Cortex of kidney (tissue), 1 donor: ENCODE measurements at places on chromosomes 7 and 10.

DNA sequence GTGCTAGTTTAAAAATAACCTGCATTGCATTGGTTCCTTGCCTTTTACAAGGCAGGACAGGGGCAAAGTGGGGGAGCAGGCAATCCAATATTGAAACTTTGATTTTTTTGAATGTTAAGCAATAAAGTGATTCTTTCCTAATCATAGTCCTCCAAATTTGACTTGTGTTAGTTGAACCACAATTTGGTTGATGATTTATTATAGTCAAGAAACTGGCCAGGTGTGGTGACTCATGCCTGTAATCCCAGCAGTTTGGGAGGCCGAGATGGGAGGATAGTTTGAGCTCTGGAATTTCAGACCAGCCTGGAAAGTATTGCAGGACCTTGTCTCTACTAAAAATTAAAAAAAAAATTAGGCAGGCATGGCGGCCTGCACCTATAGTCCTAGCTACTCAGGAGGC is 27.9 kb upstream of the ABLIM1 start:
- DNase-seq, result no peak

DNA sequence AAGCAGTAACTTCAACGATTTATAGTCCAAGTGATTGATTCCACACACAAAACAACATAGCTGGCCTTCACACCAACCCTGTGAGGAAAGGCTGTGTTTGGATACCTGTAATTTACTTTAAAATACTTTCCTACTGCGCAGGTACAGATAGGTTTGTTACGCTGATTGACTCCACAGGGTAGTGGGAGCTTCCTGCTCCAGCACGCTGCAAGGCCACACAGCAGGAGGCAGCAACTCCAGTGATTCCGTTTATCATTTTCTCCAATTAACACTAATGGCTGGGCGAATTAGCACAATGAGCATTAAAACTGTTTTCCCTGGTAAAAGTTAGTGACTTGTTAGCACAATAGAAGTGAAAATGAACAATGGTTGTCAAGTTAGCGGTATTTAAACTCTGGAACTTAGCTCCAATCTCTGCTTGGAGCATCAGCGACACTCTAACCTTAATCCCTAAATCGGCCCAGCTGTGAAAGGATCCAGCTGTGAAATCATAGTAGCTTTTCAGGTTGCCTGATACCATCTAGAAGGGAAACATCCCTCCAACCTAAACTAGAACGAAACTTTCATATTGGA is 959 bp downstream of the DCLRE1C start:
- DNase-seq, result no peak

- DNase-seq, result no peak
Measured at GRCh38 chr7:101712652-101713051, 83.6 kb upstream of the MYL10 start.

GRCh38 chr7:33458581-33458980 is 329.2 kb downstream of the BBS9 start:
- no peak for DNase-seq

GRCh38 chr7:128116740-128117139 is 85.5 kb upstream of the LRRC4 start:
- DNase-seq, result no peak

DNA sequence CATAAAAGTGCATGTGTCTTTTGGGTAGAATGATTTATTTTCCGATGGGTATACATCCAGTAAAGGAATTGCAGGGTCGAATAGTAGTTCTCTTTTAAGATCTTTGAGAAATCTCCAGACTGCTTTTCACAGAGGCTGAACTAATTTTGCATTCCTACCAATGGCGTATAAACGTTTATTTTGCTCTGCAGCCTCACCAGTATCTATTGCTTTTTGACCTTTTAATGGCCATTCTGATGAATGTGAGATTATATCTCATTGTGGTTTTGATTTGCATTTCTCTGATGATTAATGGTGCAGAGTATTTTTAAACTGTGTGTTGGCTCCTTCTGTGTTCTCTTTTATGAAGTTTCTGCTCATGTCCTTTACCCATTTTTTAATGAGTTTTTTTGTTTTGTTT is 1020.1 kb downstream of the NXPH1 start:
- DNase-seq, result no peak

- no peak for DNase-seq
Measured at GRCh38 chr10:22666287-22667092, 47.9 kb downstream of the PIP4K2A start.

GRCh38 chr7:65438598-65438997 is 64.9 kb downstream of the ZNF92 start:
- no peak for DNase-seq

DNA sequence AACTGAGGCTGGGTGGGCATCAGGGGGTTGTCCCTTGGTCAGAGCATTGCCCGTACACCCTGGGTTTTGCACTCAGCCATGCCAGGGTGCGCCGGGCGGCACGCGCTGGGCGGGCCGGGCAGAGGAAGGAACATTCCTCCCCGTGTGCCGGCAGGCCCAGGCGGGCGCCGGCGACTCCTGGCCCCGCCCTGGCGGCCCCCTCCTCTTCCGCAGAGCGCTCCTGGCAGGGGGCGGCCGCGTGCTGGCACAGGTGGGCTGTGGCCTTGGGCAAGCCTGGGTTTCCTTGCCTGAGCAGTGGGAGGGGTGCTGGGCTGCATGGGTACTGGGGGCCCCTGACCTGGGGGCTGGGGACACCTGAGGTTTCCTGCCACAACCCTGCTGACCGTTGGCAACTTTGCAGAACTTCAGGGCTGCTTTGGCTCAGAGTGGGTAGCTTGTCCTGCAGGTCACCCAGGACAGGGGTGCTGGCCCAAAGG is 3.9 kb downstream of the LFNG start:
- DNase-seq, result no peak

DNA sequence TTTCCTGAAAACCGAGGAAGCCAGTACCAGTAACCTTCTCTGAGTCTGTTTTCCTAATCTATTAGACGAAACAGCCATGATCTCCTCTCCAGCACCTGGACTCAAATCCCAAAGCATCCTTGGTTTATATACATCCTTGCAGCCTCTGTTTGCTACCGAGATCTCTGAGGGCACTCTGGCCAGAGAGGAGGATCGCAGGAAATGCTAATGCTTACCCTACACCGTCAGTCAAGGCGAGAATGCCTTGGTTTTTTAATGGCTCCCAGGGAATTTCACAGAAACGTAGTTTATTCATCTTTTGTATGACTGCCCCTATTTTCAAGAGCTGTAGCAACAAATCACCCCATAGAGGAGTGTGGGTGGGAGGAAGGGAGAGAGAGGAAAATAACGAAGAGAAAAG is 91.5 kb upstream of the CALN1 start:
- DNase-seq, result no peak

DNA sequence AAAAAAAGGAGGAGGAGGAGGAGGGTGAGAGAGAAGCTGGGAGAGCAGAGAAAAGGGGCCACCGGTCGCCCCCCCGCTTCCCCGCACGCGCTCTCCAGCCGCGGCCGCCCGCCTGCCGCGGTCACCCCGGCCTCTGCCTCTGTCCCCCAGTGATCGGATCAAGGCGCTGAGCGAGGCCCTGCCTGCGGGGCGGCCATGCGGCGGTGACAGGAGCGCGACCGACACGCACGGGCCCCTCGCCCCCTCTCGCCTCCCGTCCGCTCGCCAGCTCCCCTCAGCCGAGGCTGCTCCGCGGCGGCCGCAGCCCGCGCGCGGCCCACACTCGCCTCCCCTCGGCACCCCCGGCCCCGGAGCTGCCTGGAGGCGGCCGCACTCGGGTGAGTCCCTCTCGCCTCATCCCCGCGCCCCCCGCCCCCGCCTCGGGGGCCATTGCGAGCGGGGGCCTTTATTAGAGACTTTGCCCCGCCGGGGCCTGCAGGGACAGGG is at the start of gene GTF2I:
Gene GTF2I (plus strand): TSS at position 27 of the 486 bp plus-strand sequence. CDS start 31,411 bp downstream, outside the sequence.
- no peak for DNase-seq

DNA sequence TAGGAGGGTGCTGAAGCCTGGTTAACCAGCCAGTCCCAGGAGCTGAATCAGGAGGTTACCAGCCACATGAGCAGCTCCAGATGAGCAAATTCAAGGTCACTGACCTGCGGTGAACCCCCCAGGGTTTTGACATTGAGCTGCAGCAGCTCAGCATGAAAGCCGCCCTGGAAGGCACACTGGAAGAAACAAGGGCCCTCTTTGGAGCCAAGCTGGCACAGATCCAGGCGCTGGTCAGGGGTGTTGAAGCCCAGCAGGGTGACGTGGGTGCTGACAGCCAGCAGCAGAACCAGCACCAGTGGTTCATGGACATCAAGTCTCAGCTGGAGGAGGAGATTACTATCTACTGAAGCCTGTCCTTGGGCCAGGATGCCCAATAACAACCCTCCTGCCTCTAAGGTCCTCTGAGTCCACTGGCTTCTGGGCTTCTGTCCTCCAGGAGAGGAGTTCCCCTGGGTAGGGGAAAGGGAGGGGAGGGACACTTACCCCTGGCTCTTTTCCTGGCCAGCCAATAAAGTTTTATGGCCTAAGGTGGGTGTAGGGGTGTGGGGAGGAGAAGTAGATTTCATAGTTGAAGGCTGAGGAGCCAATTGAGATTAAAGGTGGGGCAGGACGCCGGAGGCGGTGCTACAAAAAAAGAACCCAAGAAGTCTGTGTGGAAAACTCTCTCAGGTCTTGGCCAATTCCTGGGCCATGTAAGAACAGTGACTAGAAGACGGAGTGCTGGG is 29.4 kb upstream of the ATOH7 start:
- DNase-seq, result no peak

DNA sequence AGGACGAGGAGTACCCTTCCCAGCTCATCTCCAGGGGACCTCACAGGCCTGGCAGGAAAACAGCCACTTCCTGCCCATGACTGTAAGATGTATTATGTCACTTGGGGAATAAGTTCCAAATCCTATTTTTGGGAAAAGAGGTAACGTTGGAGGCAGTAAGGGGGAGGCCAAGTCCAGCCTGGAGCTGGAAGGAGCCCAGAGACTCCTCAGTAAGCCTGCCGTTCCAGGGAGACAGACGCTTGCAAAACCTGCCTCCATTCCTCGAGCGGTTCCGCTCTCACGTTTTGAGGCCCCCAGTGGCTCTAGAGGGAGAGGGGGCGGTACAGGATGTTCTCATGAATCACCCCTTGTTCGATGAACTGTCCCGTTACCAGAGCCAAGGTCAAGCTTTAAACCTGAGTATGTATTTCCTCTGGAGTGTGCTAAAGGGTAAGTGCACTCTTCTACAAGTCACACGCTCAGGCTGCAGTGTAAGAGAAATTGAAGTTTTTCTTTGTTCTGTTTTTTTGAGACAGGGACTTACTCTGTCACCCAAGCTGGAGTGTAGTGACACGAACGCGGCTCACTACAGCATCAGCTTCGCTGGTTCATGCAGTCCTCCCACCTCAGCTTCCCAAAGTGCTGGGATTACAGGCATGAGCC is 45.5 kb upstream of the CYTH3 start:
- DNase-seq, result no peak

GRCh38 chr7:76358011-76358480 is 745 bp downstream of the YWHAG start:
- DNase-seq, result no peak

- no peak for DNase-seq
Measured at GRCh38 chr10:15802375-15802949, 57.8 kb downstream of the MINDY3 start.

GRCh38 chr7:121017586-121017985 is 29.1 kb downstream of the CPED1 start:
- no peak for DNase-seq

DNA sequence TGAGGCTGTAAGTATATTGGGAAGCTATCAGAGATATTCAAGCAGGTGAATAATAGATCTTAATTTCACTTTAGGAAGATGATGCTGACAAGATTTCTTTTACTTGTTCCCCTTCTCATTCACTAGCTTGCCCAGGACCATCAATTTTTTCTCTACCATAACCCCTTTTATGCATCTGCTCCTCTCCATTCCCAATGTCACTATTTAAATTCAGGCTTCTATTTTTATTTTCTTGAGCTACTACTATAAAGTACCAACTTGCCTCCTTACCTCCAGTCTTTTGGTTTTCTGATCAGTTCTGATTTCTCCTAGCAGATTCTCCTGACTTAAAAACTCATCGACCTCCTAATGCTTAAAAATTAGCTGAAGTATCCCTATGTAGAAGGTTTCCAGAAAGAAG is 97.7 kb upstream of the SMIM30 start:
- DNase-seq, result no peak

GRCh38 chr7:158707610-158708009 is 3.0 kb upstream of the NCAPG2 start:
- no peak for DNase-seq

DNA sequence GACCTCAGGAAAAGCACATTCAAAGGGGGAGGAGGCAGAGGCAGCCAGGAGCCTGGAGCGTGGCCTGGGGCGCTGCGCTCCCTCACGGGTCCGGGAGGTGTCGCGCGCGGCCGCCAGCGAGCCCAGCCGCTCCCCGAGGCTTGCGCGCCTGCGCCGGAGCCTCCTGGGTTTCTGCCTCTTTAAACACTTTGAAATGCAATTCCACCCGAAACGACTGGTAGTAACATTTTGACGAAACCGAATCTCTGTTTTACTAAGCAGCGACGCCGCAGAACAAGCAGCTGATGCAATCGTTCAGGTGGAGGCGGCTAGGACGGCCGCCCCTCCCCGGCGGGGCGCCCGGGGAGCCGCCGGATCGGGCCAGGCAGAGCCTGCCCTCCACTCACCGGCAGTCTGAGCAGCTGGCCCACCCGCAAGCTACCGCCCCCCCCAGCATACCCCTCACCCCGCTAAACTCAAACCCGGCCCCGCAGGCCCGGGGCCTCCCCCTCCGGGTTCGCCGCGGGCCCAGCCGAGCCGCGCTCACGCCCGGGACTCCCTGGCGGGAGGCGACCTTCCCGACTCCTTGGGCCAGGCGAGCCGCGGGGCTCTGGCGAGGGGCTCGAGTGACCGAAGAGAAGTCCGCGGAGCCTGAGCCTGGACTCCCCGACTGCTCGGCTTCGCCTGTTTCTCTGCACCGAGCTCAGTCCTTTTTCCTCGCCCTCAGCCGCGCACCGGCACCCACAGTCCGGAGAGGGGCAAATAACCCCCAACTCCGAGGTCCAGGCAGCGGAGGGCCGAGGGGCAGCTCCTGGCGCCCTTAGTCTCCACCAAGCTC is 3.2 kb downstream of the MKX start:
- DNase-seq, result no peak

DNA sequence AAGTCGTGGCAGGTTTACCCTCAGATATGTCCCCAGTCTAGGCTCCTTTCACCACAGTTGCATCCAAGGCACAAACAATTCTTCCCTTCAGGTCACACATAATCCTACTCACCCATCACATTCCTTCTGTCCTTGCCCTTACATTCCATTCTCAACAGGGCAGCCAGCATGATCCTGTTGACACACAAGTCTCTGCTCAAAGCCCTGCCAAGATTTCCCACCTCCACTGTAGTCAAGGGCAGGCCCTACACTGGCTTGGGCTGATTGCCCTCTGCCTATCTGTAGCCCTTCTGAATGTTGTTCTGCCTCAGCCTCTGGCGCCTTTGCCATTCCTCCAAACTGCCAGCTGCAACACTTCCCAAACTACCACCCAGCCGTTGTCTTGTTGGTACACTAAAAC is 187.9 kb upstream of the AKR1E2 start:
- no peak for DNase-seq

DNA sequence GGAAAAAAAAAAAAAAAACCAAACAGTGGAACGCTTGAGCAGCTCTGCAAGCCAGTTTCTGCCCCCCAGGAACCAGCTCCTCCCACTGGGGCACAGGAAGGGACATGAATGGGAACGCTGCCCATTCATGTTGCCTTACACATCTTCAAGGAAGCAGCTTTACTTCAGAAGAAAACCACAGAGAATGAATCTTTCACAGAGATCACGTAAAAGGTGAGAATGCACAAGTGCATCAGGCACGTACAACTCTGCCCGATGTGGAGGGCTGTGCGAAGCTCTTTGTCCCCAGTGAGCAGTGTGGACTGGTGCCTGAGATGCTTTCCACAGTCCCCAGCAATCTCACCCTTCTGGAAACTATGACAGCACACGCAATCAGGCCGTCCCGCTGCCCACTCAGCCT is 106.2 kb downstream of the DLG5 start:
- DNase-seq, result no peak
